ENCODE measurements at places on chromosomes 12 and 14. TPM values are rescaled to one million over a fixed set of nuclear protein-coding genes. Genes with fewer than 3 reads are reported as not detected.

GRCh38 chr14:60964904-60965303 is 16.0 kb downstream of the TRMT5 start:
- peaks cover 13% of the 10 kb centered on the region for H3K4me1 ChIP-seq
- H3K27ac ChIP-seq: no peak overlapping the region
- peaks cover under 1% of the 10 kb centered on the region for H3K36me3 ChIP-seq

The CCDC38 gene
- total RNA-seq: 0.39 TPM

DNA sequence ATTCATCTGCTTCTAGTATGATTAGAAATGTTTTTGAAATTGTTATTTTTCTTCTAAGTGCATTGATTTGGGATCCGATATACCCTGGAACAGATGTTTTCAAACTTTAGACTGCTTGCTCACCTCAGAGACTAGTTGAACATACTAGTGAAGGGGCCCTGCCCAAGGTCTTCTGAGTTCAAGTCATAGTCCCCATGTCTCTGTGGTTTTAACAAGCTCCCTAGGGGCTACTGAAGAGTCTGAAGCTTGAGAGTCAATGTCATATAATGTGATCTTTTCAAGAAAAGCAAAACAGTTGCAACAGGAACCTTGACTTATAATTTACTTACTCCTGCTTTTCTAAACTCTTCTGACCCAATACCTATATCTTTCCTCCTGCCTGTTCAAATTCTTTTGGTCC is 7.5 kb upstream of the UBE2N start:
- H3K27me3 ChIP-seq: no peaks in the 10 kb centered on the region
- no peak overlapping the region for H3K4me3 ChIP-seq
- H3K4me1 ChIP-seq: no peaks in the 10 kb centered on the region
- no peaks in the 10 kb centered on the region for H3K36me3 ChIP-seq

GRCh38 chr12:51621156-51621922 is 30.3 kb downstream of the SCN8A start:
- no peaks in the 10 kb centered on the region for H3K36me3 ChIP-seq
- DNase-seq: no peak
- no peak overlapping the region for H3K27ac ChIP-seq
- H3K4me3 ChIP-seq: no peak overlapping the region
- no peaks in the 10 kb centered on the region for H3K27me3 ChIP-seq

GRCh38 chr14:86989285-86989684 is 1003.7 kb downstream of the GALC start:
- no peak overlapping the region for H3K4me3 ChIP-seq
- no peaks in the 10 kb centered on the region for H3K27me3 ChIP-seq
- no peaks in the 10 kb centered on the region for H3K36me3 ChIP-seq
- DNase-seq: no peak
- H3K4me1 ChIP-seq: no peaks in the 10 kb centered on the region
- no peak overlapping the region for H3K27ac ChIP-seq

Measured in SJSA1 (cell line).